Activated CD8-positive, alpha-beta memory T cell treated with anti-CD3 and anti-CD28 coated beads for 24 hours (primary cell): ENCODE measurements at places on chromosomes 4 and X.

- no peak for DNase-seq
These were observed 57.5 kb upstream of the EGFL6 start for GRCh38 chrX:13511944-13512330.

GRCh38 chr4:42637867-42638266 is 19.0 kb downstream of the ATP8A1 start:
- no peak for DNase-seq

DNA sequence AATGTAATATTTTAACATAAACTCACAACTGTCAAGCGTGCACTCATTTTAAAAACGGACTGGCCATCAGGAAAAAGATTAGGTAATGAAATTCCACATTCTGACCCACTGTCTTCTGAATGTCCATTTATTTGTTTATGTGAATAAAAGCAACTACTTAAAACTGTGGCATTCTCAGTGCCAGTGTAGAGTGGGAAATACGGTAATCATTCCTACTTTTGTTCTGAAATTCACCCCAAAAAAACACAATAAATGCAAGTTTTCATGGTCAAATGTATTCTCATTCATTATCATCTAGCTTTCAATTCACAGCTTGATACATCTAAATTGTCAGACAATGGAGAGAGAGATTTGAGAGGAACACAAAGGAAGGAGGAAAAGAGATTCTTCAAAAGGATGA is 260.9 kb downstream of the DCHS2 start:
- no peak for DNase-seq

DNA sequence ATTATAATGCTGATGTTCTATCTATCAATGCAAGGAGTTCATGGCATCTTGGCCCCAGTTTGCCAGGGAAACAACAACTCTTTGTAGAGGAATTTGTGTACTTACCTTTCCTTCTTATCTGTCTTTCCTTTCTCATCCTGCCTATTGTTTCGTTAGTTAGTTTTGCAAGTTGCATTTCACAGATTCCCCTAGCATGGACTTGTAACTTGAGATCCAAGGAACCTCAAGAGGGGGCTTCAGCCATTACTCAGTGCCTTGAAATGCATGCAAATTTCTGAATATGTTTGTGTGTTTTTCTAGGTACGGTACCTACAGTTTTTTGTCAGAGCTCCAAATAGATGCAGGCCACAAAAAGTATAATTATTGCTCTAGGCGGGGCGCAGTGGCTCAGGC is 203.6 kb downstream of the LDB2 start:
- DNase-seq: no peak

DNA sequence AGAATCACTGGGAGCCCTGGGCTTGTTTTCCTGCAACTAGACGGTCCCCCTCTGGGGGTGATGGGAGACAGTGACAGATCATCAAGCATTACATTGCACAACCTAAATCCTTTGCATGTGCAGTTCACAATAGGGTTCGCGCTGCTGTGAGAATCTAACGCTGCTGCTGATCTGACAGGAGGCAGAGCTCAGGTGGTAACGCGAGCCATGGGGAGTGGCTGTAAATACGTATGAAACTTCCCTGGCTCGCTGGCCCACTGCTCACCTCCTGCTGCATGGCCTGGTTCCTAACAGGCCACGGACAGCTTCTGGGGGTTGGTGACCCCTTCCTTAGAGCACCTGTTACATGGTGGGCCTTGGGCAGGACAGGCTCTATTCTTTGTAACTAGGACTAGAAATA is 10.4 kb downstream of the PAQR3 start:
- DNase-seq: no peak

GRCh38 chr4:153013202-153013977 is 77.3 kb downstream of the FHDC1 start:
- DNase-seq: no peak

DNA sequence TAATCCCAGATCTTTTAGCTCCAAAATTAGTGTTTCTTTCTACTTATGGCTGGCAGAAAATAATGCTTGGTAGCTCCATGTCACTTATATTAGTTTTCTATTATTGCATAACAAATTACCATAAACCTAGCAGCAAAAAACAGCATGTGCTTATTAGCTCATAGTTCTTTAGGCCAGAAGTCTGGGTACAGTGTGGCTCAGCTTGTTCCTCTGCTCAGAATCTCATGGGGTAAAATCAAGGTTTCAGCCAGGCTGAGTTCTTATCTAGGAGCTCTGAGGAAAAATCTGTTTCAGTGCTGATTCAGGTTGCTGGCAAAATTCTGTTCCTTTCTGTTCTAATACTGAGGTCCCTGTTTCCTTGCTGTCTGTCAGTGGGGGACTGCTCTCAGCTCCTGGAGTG is 101.1 kb downstream of the CT47B1 start:
- no peak for DNase-seq

DNA sequence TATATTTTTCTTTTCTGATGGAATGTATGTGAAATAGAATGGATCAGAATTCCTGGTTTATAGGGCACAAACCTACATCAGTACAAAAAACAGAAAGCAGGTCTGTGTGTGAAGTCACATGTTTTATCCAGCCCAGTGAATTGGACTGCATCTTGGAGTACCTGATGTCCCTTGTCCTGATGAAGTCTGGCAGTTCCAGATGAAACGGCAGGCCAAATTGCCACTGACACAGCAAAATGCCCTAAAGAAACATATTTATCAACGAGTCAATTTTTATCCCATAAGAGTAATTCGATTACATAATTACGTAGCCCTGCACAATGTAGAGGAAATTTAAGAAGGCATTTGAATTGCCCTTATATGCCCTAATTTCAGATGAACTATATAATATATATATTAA is 37.8 kb upstream of the ATP6AP2 start:
- no peak for DNase-seq

GRCh38 chr4:22921936-22922335 is 229.2 kb downstream of the GBA3 start:
- DNase-seq: no peak

DNA sequence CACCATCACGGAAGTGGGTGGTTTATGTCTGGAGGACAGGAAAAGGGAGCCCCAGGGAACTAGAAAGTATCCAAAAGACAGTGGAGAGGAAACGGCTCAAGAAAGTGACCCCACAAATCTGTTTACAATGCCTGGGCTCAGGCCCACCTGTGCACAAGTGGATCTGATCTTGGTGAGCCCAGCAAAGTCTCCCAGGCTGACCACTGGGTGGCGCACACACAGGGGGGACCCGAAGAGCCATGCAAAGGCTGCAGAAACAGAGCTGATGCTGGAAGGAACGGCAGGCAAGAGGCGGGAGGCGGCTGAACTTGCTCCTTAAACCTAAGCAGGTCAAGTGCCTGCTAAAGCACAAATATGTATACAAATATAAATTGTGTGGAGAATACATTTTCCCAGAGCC is 9.6 kb downstream of the HAUS7 start:
- peak; percentile 75 for DNase-seq

- DNase-seq: no peak
These were observed 3.3 kb downstream of the PCDH10 start for GRCh38 chr4:133152330-133152821.

GRCh38 chr4:112897543-112897942 is 151.9 kb upstream of the ANK2 start:
- DNase-seq: no peak

DNA sequence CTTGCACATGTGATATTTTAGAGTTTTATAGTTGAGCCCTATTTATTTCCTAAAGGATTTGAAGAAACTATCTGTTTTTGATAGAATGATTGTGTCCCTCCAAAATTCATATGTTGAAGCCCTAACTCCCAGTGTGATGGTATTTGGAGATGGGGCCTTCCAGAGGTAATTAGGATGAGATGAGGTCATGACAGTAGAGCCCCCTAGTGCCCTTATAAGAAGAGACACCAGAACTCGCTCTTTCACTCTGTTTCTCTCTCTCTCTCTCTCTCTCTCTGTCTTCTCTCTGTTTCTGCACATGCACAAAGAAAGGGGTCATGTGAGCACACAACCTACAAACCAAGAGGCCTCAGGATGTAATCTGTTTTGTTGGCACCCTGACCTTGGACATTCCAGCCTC is 921.9 kb upstream of the DIAPH2 start:
- DNase-seq: no peak

DNA sequence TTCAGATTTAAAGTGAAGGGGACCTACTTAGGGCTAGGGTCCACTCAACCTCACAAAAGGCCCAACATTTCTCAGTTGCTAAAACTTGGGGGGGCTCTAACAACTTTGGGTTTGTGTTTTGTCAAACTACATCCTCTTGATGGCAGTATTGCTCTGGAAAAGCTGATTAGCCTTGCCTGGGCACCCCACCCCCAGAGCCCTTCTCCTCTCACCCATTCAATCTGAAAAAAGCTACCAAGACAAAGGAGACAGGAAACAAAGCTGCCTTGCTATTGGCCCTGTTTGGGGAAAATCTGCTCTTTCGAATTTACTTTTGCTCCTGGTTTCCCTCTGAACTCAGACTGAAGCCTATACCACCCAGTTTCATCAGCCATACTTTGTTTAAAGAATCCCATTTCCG is 195.2 kb upstream of the STK26 start:
- DNase-seq: no peak

GRCh38 chr4:153485860-153486259 is 19.7 kb downstream of the TMEM131L start:
- no peak for DNase-seq

DNA sequence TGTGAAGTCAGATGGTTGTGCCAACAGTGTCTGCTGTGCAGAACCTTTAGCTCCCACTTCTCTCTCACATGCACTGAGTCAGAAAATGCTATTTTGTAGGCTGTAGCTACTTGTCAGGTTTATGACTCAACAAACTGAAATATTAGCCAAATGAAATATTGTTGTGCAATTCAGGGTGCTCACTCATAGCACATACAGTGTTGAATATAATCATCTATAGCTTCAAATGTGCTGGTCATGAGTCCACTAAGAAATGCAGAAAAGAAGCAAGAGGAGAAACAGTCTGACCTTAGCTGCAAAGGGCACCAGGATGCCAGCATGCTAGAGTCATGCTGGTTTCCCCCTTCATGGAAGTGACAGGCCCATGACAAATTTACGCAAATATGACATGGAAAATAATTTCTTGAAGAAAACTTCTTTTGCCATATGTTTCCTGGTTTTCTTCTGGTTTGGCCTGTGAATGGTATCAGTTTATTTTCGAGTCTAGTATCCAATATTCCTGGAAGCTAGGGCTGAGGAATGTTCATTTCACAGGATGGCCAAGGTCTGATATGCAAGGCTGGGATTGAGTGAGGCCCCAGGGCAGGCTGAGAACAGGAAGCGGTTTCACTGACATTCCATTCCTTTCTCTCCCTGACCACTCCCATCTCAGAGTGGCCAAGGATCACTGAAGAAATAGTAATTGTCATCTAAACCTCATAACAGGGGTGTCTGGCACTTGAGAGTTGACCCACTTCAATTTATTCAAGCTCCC is 10.3 kb upstream of the CXCL2 start:
- DNase-seq: no peak

- DNase-seq: no peak
These were observed 118.4 kb upstream of the WDR17 start for GRCh38 chr4:175947117-175947722.

DNA sequence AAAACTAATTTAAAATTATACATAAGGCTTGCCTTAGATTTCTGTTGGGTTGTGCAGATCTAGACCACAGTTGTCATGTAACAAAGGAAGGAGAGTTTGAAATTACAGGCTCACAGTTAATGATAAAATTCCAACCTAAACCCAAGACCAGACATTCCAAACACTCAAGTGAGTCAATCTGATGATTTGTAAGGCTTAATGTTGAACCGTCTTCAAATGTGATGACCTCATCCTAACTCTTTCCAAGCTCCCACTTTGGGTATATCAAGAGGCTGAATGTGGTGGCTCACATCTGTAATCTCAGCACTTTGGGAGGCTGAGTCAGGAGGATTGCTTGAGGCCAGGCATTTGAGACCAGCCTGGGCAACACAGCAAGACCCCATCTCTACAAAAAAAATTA is 149.2 kb downstream of the TBL1X start:
- no peak for DNase-seq

DNA sequence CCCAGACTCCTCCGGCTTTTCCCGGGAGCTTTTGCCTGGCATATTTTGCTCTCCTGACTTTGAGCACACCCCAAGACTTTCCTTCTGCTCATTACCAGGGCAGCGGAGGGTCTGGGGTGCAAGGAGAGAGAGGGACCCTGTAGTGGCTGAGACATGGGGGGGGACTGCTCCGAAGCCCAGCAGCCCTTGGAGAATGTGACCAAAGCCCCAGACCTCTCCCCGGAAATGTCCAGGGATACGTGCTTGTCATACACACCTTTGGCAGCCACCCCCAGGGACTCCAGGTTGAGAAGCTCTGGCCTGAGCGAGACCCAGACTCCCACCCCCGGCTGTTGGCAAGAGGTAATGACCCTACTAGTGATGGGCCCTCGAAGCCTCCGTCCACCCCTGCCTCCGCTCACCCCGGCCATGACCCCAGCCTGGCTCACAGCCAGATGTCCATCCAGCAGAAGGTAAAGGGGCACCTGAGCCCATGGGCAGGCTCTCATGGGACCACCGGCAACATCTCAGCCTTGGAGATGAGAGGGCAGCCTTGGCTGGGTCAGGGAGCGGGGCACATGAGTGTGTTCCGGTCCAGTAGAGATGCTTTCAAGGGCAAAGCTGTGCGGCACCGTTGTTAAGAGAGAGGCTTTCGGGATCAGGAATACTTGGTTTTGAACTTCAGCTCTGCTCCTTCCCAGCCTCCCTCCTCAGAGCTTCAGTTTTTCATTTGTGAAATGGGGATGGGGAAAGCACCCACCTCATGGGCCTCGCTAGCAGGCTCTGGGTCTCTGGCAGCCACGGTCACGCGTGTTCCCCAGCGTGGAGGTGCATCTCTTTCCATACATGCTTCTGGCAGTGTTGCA is 2.0 kb downstream of the PSAPL1 start:
- no peak for DNase-seq

GRCh38 chrX:38409289-38409688 is 56.9 kb downstream of the OTC start:
- no peak for DNase-seq

GRCh38 chr4:72391281-72391680 is 177.7 kb downstream of the ADAMTS3 start:
- DNase-seq: no peak

- DNase-seq: no peak
These were observed 57.1 kb upstream of the NOCT start for GRCh38 chr4:138958519-138958918.

- no peak for DNase-seq
These were observed 15.7 kb downstream of the FOXR2 start for GRCh38 chrX:55638933-55639332.

DNA sequence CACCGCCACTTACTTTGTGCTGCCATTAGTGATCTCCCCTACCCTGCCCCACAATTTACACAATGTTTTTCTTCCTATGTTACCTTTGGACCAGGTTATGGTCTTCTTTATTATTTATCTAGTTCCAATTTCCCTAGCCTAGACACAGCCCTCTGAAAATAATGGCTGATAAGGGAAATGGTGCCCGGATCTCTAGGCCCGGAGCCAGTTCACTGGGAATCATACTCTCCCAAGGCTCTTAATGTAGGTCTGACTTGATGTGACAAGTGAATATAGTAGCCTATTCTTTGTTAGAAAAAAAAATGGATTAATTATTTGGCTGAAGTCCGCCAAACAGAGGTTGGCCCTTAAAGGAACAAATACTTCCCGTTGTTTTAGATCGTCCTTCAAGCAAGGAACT is 208.0 kb downstream of the RELL1 start:
- no peak for DNase-seq

GRCh38 chrX:132833373-132833772 is 125.1 kb downstream of the HS6ST2 start:
- DNase-seq: no peak
